Kidney epithelial cell (primary cell): ENCODE measurements at places on chromosomes 5 and 9. TPM values are rescaled to one million over a fixed set of nuclear protein-coding genes. Genes with fewer than 3 reads are reported as not detected.

GRCh38 chr9:93020771-93021670 is 37.5 kb upstream of the SUSD3 start:
- no peak for DNase-seq

The ADAMTS19 gene
- total RNA-seq, result 0.21 and 0.75 TPM in 2 replicates

The LRRC14B gene
- 0.41 TPM in 1 of 2 replicates, not detected in the other for total RNA-seq

The MAMDC2 gene
- total RNA-seq, result 12.2 and 13.4 TPM in 2 replicates

GRCh38 chr5:103101079-103101750 is 18.7 kb downstream of the GIN1 start:
- DNase-seq, result no peak

DNA sequence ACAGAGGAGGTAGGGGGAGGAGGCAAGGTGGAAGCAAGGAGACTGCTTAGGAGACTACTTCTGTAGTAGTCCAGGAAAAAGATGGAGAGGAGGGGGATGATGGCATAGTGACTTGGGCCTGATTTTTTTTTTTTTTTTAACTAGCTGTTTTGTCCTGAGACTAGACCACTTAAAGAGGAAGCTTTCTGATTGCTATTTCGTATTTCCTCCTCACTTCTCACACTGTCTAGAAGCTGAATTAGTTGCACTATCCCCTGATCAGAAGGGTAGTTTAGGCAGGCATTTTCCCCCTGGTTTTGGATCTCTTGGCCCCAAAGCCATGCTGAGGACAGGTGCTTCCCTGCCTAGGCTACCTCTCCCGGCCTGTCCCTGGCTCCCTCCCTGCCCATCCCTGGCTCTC is 14.9 kb downstream of the LARP1 start:
- DNase-seq, result no peak

- DNase-seq, result no peak
These were observed 42.0 kb upstream of the ENTREP1 start for GRCh38 chr9:69283003-69283402.

DNA sequence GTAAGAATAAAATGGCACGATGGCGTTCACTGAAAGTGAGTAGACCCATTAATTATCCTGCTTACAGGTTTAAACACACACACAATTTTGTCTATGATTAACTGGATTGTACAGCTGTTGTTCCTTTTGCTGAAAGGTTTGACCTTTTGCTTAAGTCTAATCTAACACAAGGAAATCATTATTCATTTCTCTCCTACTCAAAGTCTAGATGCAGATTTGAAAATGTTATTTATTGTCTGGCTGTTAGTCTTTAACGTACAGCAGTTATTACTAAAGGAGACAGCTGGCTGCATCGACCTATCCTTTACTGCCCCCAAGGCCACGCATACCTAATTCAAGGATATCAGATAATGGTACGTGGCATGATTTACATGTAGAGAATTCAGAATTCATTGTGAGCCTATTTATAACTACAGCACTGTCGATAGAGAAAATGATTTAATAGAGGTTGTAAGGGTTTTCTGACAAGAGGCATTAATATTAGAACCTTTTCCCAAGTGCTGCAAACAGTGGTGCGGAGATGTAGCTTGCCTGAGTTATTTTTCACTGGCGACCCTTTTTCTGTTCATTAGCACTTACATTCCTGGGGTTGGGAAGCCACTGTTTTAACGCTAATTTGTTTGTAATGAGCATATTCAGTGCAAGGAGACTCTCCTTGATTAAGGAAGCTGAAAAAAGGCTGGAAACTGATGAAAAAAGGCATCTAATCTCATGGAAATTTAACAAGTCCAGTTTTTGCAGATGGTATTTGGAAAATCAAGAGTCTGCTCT is 368.4 kb upstream of the GRAMD2B start:
- no peak for DNase-seq
